Left lung (tissue), 14 donors: ENCODE measurements at places on chromosomes 7 and 10. TPM values are rescaled to one million over a fixed set of nuclear protein-coding genes. Genes with fewer than 3 reads are reported as not detected.

DNA sequence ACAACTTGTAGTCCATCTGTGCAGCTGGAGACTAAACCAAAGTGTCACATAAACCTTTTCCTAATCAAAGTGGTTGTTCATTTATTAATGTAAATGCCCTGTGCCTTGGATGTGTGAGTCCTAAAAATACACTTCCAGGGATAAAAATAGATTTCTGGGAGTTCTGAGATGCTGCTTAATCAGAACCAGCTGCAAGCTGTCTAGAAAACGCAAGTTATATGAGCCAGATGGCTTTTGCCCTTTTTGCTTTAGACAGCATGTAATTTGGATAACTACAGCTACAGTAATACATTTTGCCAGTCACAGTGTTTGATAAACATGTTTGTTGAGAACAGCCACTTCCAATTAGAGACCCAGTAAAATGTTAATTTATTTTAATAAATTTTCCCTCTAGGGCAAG, 185.1 kb upstream of the PRPS1L1 start:
- no peak overlapping the region for H3K27ac ChIP-seq
- H3K4me3 ChIP-seq: no peak overlapping the region
- DNase-seq: peak; percentile 75
- peaks cover 8% of the 10 kb centered on the region for H3K4me1 ChIP-seq

DNA sequence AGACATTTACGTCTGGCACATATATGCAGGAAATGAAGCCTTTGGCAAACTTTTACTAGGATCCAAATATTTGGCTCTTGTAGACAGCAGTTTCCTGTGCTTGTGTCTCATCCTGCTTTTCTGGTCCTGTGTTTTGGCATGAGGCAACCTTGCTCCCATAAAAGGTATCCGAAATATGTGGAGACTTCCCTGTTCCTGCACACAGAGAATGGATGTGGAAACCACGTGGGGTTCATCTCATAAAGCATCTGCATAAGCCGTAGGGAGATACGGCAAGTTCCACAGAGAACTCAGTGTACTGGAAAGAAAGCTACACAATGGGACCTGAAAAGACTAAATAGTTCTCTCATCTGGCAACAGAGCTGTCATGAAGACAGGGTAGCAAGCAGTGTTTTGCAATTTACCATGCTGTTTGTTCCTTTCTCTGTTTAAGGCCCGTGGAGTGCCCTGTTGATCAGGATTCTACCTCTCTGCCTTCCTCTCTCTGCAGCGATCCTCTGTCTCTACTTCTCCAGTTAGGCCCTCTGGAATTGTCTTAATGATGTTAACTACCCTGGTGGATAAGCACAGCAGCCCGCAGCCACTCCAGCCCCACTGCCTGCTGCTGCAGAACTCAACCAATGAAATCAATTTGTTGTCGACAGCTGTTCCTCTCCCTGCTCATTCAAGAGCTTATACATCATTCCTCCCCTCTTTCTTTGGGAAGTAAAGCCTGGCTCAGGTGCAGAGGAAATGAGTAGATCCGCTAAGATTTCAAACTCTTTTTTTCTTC, 293.6 kb downstream of the CSTF2T start:
- no peak overlapping the region for H3K4me3 ChIP-seq
- peak overlapping the region; percentile 26 for H3K27ac ChIP-seq
- DNase-seq: no peak
- H3K4me1 ChIP-seq: no peaks in the 10 kb centered on the region
- H3K27me3 ChIP-seq: no peaks in the 10 kb centered on the region

Gene ABCC2
- total RNA-seq: 1.8 TPM

Gene SORBS1
- 52.7 TPM for total RNA-seq
